ENCODE measurements at places on chromosomes 6 and 20. TPM values are rescaled to one million over a fixed set of nuclear protein-coding genes. Genes with fewer than 3 reads are reported as not detected.

Gene TMEM170B
- 3.4 TPM for total RNA-seq

Gene C6orf15
- not detected for total RNA-seq

Gene TPBG
- 2.4 TPM for total RNA-seq

Gene PTPRT
- total RNA-seq, result 0.16 TPM

Gene GPR6
- total RNA-seq, result not detected

Gene PSORS1C2
- total RNA-seq, result not detected

Gene OTOR
- not detected for total RNA-seq

Gene CNBD2
- 3.6 TPM for total RNA-seq

DNA sequence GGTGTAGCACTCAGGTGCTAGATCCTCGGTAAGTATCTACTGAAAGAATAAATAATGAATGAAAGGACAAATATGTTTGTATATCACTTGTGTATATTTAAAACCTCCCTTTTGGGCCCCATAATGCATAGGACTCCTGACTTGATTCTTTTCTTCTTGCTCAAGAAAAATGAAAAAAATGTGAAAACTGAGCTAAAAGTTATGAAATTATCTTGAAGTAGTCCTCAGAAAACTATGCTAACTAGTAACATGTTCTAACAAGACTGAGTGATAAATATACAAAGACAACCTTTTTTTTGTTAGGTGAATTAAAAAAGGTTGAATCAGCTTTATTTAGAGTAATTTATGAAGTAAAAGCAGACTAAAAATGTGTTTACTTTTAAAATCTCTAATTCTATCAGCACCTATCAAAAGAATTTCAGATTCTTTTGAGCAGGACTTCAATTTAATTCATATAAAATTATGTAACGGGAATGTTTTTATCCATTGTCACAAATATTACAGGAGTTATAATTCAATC is 247.8 kb upstream of the JAG1 start:
- H3K4me3 ChIP-seq, result no peak overlapping the region
- no peak for DNase-seq
- no peaks in the 10 kb centered on the region for H3K27me3 ChIP-seq
- H3K4me1 ChIP-seq, result no peaks in the 10 kb centered on the region

GRCh38 chr20:21353236-21353635 is 44.1 kb downstream of the NKX2-4 start:
- H3K27ac ChIP-seq, result no peak overlapping the region
- H3K4me1 ChIP-seq, result no peaks in the 10 kb centered on the region
- DNase-seq, result no peak

DNA sequence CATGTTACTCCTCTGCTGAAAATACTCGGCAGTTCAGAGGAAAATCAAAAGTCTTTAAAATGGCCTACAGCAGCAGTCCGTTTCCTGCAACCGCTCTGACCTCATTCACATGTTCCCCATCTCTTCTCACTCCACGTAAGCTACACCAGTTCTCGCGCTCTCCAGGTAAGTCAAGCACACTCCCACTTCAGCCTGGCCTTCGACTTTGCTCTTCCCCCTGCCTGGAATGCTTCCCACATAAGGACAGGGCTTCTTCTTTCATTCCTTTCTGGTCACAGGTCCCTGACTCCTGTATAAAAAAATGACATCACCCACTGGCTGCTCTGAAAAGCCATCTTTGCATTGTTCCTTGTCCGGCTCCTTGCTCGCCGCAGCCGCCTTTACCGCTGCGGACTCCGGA is 42.7 kb downstream of the MGME1 start:
- no peaks in the 10 kb centered on the region for H3K27me3 ChIP-seq
- H3K36me3 ChIP-seq, result no peaks in the 10 kb centered on the region
- no peak overlapping the region for H3K27ac ChIP-seq
- H3K4me3 ChIP-seq, result no peak overlapping the region
- no peaks in the 10 kb centered on the region for H3K4me1 ChIP-seq

GRCh38 chr6:4402477-4402976 is 267.2 kb upstream of the ECI2 start:
- no peaks in the 10 kb centered on the region for H3K36me3 ChIP-seq
- no peak overlapping the region for H3K4me3 ChIP-seq
- peak; percentile 49 for DNase-seq
- H3K27me3 ChIP-seq, result no peaks in the 10 kb centered on the region
- peak overlapping the region; percentile 75 for H3K27ac ChIP-seq

GRCh38 chr20:59835057-59835447 is 98.4 kb downstream of the SYCP2 start:
- H3K4me3 ChIP-seq, result no peak overlapping the region
- no peaks in the 10 kb centered on the region for H3K27me3 ChIP-seq
- no peak overlapping the region for H3K27ac ChIP-seq
- H3K4me1 ChIP-seq, result peaks cover 34% of the 10 kb centered on the region
- no peaks in the 10 kb centered on the region for H3K36me3 ChIP-seq

GRCh38 chr6:164286011-164286410 is 871.5 kb downstream of the QKI start:
- H3K27me3 ChIP-seq, result no peaks in the 10 kb centered on the region
- no peaks in the 10 kb centered on the region for H3K36me3 ChIP-seq
- no peaks in the 10 kb centered on the region for H3K4me1 ChIP-seq
- no peak overlapping the region for H3K4me3 ChIP-seq

DNA sequence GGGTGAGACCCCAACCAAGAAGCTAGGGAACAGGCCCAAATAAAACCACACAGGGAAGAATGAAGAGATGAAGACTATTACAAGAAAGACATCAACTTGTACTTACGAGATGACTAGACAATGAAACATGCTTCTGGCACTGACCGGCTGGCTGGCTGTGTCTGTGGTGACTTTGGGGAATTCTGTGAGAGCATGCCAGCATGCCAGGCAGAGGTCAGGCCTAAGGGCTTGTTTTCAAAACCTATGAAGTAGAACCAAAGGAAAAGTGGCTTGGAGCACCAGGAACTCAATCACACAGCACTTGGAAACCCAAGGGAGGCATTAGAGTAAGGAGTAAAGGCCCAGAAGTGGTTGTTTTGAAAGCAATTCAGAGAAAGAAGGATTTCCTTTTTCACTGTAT is 28.4 kb upstream of the GSTA3 start:
- no peaks in the 10 kb centered on the region for H3K4me1 ChIP-seq
- no peak overlapping the region for H3K4me3 ChIP-seq
- no peak for DNase-seq

GRCh38 chr6:93373445-93373844 is 45.9 kb downstream of the EPHA7 start:
- no peak for DNase-seq
- no peaks in the 10 kb centered on the region for H3K36me3 ChIP-seq
- no peak overlapping the region for H3K4me3 ChIP-seq
- H3K27me3 ChIP-seq, result no peaks in the 10 kb centered on the region

GRCh38 chr6:60754879-60755278 is 1531.1 kb downstream of the KHDRBS2 start:
- H3K27me3 ChIP-seq, result no peaks in the 10 kb centered on the region
- H3K36me3 ChIP-seq, result no peaks in the 10 kb centered on the region
- no peak overlapping the region for H3K27ac ChIP-seq
- H3K4me1 ChIP-seq, result no peaks in the 10 kb centered on the region
- no peak for DNase-seq

GRCh38 chr6:159343709-159344108 is 174.5 kb downstream of the FNDC1 start:
- no peak overlapping the region for H3K27ac ChIP-seq
- H3K4me1 ChIP-seq, result no peaks in the 10 kb centered on the region
- no peaks in the 10 kb centered on the region for H3K27me3 ChIP-seq
- H3K36me3 ChIP-seq, result no peaks in the 10 kb centered on the region
- DNase-seq, result no peak
- H3K4me3 ChIP-seq, result no peak overlapping the region

DNA sequence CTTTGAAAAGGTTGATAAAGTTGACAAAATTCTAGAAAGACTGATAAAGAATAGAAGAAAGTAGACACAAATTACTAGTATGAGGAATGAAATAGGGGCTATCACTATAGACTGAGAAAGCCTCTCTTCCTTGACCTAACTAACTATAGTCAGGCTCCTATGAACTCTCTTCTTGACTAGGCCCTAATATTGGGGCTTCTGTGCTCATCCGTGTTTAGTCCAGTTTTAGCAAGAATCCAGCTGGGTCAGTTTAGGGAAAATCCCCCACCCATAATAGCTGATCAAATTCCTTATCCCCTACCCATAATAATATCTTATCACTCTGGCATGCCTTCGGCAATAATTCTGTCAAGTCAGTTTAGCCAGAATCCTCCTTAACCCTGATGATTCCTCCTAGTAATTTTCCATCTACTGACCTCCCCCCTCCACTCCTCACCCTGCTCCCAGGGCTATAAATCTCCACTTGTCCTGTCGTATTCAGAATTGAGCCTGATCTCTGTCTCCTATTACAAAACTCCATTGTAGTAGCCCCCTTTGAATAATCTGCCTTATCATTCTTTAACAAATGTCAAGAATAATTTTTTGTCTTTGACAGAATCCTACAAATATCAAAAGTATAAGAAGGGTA is 138.1 kb downstream of the TFAP2A start:
- H3K27ac ChIP-seq, result no peak overlapping the region
- DNase-seq, result no peak
- no peak overlapping the region for H3K4me3 ChIP-seq
- H3K4me1 ChIP-seq, result no peaks in the 10 kb centered on the region
- no peaks in the 10 kb centered on the region for H3K27me3 ChIP-seq

DNA sequence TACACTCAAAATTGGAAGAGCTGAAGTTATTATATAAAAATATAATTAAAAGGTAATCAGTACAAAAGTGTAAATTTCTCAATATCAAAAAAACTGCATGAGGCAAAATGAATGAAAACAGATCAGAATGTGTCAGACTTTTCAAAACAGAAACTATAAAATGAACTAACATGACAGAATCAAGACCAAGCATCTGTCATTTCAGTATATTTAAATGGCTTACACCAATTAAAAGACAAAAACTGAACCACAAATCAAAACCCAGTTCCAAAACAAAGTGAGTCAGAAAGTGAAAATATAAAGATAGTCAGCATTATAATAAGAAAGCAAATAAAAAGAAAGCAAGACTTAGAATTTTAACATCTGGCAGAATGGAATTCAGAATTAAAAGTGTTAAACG is 289.7 kb downstream of the UBE3D start:
- H3K4me3 ChIP-seq, result no peak overlapping the region
- H3K27ac ChIP-seq, result no peak overlapping the region
- no peaks in the 10 kb centered on the region for H3K4me1 ChIP-seq
- H3K27me3 ChIP-seq, result no peaks in the 10 kb centered on the region
- H3K36me3 ChIP-seq, result no peaks in the 10 kb centered on the region

- H3K27ac ChIP-seq, result no peak overlapping the region
- no peaks in the 10 kb centered on the region for H3K36me3 ChIP-seq
- no peaks in the 10 kb centered on the region for H3K4me1 ChIP-seq
- no peaks in the 10 kb centered on the region for H3K27me3 ChIP-seq
These were observed 431.7 kb upstream of the IRAK1BP1 start for GRCh38 chr6:78435671-78436070.

GRCh38 chr6:25889877-25890853 is 16.1 kb upstream of the SLC17A3 start:
- H3K27ac ChIP-seq, result no peak overlapping the region
- H3K27me3 ChIP-seq, result no peaks in the 10 kb centered on the region
- H3K4me1 ChIP-seq, result no peaks in the 10 kb centered on the region
- no peaks in the 10 kb centered on the region for H3K36me3 ChIP-seq

- no peak overlapping the region for H3K27ac ChIP-seq
- peaks cover 4% of the 10 kb centered on the region for H3K36me3 ChIP-seq
- H3K4me3 ChIP-seq, result no peak overlapping the region
- H3K4me1 ChIP-seq, result no peaks in the 10 kb centered on the region
These were observed 158.9 kb downstream of the RALGAPA2 start for GRCh38 chr20:20553541-20553940.

DNA sequence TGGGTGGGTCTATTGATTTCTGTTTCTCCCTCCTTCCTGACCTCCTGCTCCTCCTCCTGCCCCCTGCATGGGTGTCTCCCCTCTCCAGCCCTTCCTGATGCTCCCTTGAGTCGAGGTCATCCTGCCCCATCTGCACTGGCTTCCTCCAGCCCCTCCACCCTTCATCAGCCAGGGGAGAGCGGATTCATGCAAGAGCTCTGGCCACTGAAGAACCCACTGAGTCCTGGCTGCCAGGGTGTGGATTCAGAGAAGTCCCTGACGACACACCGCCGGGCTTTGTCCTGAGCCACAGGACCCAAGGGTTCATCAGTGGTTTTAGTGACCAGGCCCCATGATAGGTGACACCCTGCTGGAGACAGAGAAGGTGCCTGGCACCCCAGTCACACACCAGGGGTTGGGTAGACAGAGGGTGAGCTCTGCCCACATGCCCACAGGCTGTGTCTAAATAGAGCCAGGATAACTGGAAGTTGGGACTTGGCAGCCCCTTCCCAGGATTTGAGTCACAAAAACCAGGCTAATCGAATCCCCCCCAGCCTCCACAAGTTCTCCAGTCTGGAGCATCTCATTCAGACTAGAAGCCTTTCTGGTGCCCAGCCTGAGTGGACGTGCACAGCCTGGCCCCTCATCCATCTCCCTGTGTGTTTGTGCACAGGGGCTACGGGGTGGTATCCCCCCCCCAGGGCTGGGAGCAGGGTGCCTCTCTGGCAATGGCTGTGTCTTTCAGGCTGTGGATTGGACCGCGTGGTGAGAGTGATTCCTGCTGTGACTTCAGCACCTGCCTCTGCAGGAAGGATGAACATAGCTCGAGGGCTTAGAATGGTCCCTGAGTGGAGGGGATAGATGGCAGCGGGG is 1.2 kb downstream of the GFRA4 start:
- no peaks in the 10 kb centered on the region for H3K36me3 ChIP-seq
- H3K27ac ChIP-seq, result no peak overlapping the region
- DNase-seq, result no peak
- H3K4me3 ChIP-seq, result no peak overlapping the region
- peaks cover 39% of the 10 kb centered on the region for H3K27me3 ChIP-seq

DNA sequence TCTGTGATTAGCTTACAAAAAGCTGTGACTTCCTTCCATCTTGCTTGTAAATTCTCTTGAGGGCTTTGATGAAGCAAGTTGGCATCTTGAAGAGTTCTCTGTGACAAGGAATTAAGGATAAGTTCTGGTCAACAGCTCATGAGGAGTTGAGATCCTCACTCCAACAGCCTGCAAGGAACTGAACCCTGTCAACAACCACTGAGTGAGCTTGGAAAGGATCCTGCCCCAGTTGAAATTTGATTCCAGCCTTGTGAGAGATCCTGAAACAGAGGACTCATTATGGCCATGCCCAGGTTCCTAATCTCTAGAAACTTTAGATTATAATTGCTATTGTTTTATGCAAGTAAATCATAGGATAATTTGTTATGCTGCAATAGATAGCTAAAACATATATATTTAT is 133.7 kb downstream of the PTCHD4 start:
- H3K4me1 ChIP-seq, result no peaks in the 10 kb centered on the region
- H3K27ac ChIP-seq, result no peak overlapping the region
- no peaks in the 10 kb centered on the region for H3K36me3 ChIP-seq
- H3K4me3 ChIP-seq, result no peak overlapping the region

Data from heart left ventricle (tissue), 16 donors.